ENCODE measurements at places on chromosomes 2 and 18. TPM values are rescaled to one million over a fixed set of nuclear protein-coding genes. Genes with fewer than 3 reads are reported as not detected.

Gene REG1B
- not detected for total RNA-seq

Gene UNC80
- not detected for total RNA-seq

Gene SLC4A3
- total RNA-seq, result 0.08 TPM

Gene FRZB
- total RNA-seq, result not detected

Gene USP14
- total RNA-seq, result 43.3 TPM

Gene SKOR2
- total RNA-seq, result not detected

Gene PER2
- total RNA-seq, result 40.8 TPM

Gene SYT4
- total RNA-seq, result 0.47 TPM

Gene RFX8
- not detected for total RNA-seq

Gene CYP27C1
- not detected for total RNA-seq

Gene CDH2
- 0.55 TPM for total RNA-seq

Gene FN1
- 0.26 TPM for total RNA-seq

Gene COLEC12
- total RNA-seq, result not detected

Gene AFF3
- total RNA-seq, result 6.5 TPM

Gene C1QL2
- total RNA-seq, result not detected

Gene EML4
- total RNA-seq, result 348 TPM

Gene GKN2
- not detected for total RNA-seq

Gene METTL21A
- 6.9 TPM for total RNA-seq

Gene SLC19A3
- not detected for total RNA-seq

Gene PSD4
- total RNA-seq, result 141 TPM

Gene CYS1
- total RNA-seq, result not detected

Gene CCDC85A
- total RNA-seq, result not detected

Gene TEKT4
- not detected for total RNA-seq

Gene FASTKD1
- 18.4 TPM for total RNA-seq

Gene SRD5A2
- not detected for total RNA-seq

Gene ATOH8
- total RNA-seq, result not detected

Gene PLCD4
- 0.91 TPM for total RNA-seq
